Globus pallidus (tissue), 1 donor: ENCODE measurements at places on chromosomes 3 and 15.
A peak's percentile ranks its signal among the peaks of the same experiment; 100 is the strongest.

DNA sequence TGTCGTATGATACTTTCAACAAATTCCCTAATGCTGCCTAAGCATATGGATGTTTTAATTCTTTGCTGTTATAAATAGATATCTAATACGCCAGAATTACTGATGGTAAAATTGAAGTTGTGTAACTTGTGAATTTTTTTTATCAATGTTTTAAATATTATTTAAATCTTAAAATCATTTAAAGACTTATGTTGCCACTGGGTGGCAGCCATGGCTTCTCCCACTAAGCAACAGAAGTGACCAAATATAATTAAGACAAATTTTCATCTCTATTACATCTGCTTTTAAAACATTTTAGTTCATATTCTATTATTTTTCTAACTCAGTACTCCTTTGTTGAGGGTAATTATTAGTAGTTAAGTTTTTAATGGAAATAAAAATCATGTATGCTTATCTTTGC lies 8.1 kb upstream of the IL20RB start:
- DNase-seq, result no peak

DNA sequence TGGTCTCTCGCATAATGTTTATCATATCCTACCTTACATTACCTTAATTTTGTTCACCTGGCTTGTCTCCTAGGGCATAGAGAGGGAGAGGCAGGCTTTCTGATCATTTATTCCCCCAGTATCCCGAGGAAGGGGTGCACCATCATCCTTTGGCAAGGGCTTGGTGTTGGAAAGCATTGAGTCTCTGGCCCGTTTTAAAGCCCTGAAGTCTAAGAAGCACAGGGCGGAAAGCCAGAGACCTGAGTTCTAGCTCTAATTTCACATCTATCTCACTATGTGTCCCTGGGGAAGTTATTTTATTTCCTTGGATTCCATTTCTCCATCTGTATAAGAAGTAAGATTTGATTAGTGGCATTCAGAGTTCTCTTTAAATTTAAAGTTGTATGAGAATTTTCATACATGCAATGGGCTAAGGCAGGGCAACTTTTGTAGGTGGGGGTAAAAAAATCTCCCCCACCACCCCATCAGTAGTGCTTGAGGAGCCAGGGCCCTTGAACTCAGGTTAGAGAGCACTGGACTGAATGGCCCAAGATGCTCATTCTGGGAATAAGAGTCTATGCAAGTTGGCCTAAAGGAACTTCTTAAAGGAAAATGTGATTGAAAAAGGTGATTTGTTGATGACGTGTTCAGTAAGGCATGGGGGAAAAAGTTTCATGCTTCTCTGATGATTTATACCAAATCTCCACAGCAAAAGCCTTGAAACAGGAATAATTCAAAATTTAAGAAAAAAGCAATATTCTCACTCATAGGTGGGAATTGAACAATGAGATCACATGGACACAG lies 10.1 kb downstream of the TMC3 start:
- DNase-seq, result no peak

GRCh38 chr15:26165546-26165945 lies 302.4 kb upstream of the ATP10A start:
- no peak for DNase-seq

DNA sequence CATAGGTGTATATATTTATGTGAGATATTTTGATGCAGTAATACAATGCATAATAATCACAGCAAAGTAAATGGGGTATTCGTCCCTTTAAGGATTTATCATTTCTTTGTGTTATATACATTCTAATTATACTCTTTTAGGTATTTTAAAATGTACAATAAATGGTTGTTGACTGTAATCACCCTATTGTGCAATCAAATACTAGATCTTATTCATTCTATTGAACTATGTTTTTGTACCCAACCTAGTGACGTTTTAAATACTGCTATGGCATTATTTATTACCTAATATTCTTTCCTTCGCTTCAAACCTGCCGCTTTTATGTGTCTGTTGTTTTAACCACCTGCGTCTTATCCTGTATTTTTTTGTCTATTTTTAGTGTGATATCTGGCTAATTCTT lies 132.4 kb downstream of the ADAMTSL3 start:
- DNase-seq, result no peak

DNA sequence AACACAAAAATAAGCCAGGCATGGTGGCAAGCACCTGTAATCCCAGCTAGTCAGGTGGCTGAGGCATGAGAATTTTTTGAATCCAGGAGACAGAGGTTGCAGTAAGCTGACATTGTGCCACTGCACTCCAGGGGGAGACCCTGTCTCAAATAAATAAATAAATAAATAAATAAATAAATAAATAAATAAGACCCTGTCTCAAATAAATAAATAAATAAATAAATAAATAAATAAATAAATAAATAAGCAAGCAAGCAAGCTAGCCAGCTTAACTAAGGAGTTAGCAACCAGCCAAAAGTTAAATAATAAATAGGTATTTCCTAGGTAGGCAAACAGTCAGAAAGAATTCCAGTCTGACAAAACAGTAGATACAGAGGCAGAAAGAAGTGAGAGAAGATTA lies 123.9 kb downstream of the GALK2 start:
- no peak for DNase-seq

- DNase-seq, result no peak
These were observed 20.7 kb downstream of the ATP2B2 start for GRCh38 chr3:10484709-10485108.

DNA sequence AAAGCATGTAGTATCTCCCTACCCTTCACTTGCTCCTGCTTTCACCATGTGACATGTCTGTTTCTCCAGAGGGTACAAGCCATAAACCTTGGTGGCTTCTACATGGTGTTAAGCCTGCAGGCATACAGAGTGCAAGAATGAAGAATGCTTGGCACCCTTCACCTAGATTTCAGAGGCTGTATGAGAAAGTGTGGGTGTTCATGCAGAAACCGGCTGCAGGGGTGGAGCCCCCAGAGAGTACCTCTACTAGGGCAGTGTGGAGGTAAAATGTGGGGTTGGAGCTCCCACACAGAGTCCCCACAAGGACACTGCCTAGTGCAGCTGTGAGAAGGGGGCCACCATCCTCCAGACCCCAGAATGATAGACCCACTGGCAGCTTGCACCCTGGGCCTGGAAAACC lies 32.2 kb downstream of the SLC15A2 start:
- DNase-seq, result no peak

DNA sequence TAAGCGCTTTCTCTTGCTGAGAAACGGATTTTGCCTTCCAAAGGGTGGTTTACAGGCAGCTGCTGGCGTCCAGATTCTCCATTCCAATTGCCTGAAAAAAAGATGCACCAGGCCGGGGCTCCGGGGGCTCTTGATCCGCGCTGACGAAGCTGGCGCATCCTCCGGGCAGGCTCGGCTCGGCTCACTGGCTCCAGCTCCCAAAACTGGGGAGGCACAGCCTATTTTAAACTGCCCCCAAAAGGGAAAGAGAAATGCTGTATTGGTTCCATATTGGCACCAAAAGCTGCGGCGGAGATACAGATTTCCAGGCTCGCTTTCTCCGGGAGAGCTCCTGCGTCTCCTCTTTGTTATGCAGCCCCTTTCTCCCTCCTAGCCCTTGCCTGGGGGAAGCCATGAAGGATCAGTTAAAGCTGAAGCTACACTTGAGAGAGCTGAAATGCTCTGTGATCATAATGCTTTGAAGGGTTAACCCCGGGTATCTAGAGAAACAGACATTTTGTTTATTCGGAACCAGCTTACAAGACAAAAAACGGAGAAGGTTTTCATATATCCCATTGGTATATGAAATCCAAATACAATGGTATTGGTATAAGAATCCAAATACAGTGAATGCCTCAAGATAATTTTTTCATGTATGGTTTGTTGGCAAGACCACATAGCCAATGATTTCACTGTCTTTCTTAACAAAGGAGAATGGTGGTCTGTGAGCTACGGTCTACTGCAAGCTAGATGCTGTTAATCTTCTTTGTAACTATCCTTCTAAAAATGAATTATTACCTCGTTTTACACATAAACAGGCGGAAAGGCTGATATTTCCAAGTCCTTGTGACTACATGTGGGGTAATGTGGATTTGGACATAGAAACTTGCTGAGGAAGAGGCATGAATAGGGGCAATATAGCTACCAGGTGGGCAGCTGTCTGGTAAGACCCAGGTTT lies 693 bp downstream of the CD200 start:
- peak; percentile 81 for DNase-seq

DNA sequence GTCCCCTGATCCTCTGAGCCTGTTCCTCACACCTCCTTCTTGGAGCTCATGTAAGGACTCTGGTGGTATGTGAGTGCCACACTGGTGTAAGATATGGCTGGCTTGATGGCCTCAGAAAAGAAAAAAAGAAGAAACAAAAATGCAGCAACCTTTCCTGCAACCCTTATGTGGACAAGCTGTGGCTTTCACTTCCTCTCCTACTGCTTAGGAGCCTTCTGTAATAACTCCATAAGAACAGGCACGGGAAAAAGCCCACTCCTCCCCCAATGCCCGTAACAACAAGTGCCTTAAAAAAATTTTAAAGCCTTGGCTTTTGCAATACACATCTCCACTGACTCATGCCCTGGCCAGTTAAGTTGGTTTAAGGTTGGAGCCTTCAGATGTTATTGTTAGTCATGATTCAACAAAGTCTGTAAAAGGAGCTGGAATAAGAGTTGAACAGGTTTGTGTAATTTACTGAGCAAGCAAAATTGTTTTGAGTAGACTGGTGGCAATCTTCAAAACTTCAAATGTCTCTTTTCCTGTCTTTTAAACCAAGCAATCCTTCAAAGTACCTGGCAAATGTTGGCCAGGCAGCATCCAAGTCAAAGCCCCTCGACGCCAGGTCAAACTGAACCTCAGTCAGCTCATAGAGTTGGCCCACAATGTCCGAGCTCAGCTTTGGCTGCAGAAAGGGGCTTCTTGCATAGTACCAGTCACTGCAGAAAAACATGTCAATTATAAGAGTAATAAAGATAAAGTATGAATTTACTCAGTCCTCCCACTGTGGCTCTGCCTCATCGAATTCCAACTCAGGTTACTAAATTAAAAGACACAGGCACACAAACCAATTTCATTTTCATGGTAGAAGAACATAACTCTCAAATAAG lies 22.9 kb downstream of the FYCO1 start:
- DNase-seq, result peak; percentile 26

GRCh38 chr3:146830231-146830630 lies 225.1 kb upstream of the PLSCR5 start:
- DNase-seq, result no peak

DNA sequence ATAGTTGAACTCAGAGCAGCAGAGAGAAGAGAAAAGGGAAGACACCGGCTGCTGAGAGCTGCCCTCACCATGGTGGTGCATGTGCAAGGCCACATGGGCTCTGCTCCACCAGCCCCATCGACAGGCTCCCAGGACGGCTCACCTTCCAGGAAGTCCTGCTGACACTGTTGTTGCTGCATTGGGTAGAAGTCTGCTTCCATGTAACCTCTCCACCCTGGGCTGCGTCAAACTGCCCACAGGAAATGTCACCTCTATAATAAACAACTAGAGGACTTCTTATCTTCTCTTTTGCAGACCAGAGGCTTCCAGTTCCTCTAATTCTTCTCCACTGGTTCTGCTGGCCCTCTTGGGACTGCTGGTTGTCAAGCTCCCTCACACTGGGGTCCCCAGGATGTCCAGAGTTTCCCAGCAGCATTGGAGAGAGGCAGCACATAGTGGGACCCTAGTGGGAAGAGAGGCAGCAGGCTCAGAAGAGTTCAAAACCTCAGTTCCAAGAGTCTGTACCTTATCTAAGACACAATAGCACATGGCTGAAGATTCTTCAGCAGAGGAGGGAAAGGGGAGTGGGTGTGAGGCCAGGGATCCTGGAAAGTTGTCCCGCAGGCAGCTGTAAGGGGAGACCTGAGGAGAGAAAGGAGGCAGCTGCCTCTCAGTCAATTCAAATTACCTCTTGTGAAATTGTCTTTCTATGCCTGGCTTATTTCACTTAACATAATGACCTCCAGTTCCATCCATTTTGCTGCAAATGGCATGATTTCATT lies 5.8 kb upstream of the CCR3 start:
- DNase-seq, result no peak

DNA sequence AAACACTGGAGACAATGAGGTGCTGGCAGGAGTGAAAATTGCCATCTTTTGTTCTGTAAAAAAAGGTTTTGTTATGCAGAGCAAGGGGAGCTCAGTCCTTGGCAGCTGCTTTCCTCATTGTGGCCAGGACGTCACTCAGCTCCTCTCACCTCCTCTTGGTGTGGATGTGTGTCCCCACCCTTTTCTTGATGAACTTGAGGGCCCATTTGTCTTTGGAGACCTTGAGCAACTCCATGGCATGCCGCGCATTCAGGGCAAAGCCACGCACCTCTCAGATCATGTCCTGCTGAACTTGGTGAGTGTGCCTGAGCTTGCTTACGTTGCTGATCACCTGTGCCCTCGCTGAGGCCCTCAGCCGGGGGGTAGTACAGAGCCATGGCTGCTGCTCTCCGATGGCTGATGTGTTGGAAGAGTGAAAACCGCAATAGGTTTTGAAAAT lies 24.5 kb upstream of the BDH1 start:
- no peak for DNase-seq
